ENCODE measurements at places on chromosomes 5 and 9. TPM values are rescaled to one million over a fixed set of nuclear protein-coding genes. Genes with fewer than 3 reads are reported as not detected.

DNA sequence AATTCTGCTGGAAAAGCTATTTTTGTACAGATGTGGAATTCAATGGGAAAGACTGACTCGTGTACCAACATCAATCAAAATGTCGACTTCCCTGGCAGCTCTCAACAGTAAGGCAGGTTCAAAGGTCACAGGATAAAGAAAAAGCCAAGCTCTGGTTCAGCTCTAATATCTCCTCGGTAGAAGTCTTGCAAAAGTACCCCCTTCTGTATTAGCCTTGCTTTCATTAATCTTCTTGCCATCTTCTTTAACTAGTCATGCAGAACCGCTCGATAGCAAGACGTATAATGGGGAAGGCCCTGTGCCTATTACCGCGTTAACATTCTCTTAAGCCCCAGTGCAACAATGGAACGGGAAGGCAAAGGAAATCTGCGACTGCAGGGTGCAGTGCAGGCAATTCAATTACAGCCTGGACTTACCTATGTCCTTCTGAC is 201.2 kb downstream of the GAPVD1 start:
- peak overlapping the region; percentile 8 for H3K4me3 ChIP-seq
- DNase-seq = no peak
- peaks cover 37% of the 10 kb centered on the region for H3K4me1 ChIP-seq
- peaks cover 13% of the 10 kb centered on the region for H3K36me3 ChIP-seq
- H3K27me3 ChIP-seq = no peaks in the 10 kb centered on the region

Gene SLC25A25
- total RNA-seq = 13.9 TPM

- no peaks in the 10 kb centered on the region for H3K36me3 ChIP-seq
- no peak overlapping the region for H3K4me3 ChIP-seq
- H3K27me3 ChIP-seq = no peaks in the 10 kb centered on the region
- no peak overlapping the region for H3K27ac ChIP-seq
- H3K4me1 ChIP-seq = no peaks in the 10 kb centered on the region
- DNase-seq = no peak
These were observed 54.4 kb downstream of the GLRA1 start for GRCh38 chr5:151870271-151870670.

DNA sequence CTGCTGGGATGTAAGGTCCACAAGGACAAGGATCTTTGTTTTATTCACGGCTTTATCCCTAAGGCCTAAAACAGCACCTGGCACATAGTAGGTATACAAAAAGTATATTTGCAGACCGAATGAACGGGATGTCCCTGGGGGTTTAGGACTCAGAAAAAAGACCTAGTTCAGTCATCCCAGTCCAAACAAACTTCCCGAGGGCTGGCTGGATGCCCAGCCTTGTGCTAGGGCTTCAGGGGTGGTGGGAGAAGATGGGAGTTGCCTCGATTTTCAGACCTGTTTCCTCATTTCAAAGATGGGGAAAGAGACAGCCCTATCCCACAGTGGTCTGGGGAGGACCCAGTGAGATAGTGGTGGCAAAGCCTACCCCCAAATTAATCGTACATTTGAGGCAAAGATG is 3.0 kb upstream of the PROB1 start:
- no peak overlapping the region for H3K4me3 ChIP-seq
- peaks cover 4% of the 10 kb centered on the region for H3K36me3 ChIP-seq
- H3K27ac ChIP-seq = no peak overlapping the region
